Cardiac muscle cell (in vitro differentiated cells and primary cell): ENCODE measurements at places on chromosomes 3 and 15.

- no peak for DNase-seq
- no peaks in the 10 kb centered on the region for H3K27me3 ChIP-seq
- H3K4me1 ChIP-seq: no peaks in the 10 kb centered on the region
- peaks cover 61% of the 10 kb centered on the region for H3K36me3 ChIP-seq
- no peak overlapping the region for H3K4me3 ChIP-seq
Observed at GRCh38 chr15:57540736-57541135, 51.0 kb upstream of the MYZAP start.

- peak; percentile 51 for DNase-seq
- no peaks in the 10 kb centered on the region for H3K36me3 ChIP-seq
- H3K27me3 ChIP-seq: no peaks in the 10 kb centered on the region
- no peak overlapping the region for H3K27ac ChIP-seq
- H3K4me1 ChIP-seq: peaks cover 18% of the 10 kb centered on the region
- no peak overlapping the region for H3K4me3 ChIP-seq
Observed at GRCh38 chr15:63815796-63816533, 17.8 kb downstream of the HERC1 start.

DNA sequence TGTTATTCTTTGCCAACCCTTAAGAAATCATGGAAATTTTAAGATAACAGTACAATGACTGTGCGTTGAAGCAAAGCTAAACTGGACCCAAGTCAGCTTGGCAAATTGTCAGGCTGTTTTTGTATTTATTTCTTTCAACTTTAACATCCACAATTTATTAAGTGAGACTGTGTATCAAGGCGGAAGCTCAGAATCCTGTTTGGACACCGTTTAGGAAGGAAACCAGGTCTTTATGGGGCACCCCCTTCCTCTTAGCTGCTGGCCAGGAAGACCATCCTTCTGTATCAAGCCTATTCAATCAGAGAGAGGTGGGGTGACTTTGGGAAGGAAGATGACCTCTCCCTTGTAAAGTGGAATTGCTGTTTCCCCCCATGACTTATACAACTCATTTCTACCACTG lies 166.0 kb downstream of the MCTP2 start:
- H3K36me3 ChIP-seq: no peaks in the 10 kb centered on the region
- H3K4me1 ChIP-seq: no peaks in the 10 kb centered on the region
- DNase-seq: no peak
- no peak overlapping the region for H3K4me3 ChIP-seq

DNA sequence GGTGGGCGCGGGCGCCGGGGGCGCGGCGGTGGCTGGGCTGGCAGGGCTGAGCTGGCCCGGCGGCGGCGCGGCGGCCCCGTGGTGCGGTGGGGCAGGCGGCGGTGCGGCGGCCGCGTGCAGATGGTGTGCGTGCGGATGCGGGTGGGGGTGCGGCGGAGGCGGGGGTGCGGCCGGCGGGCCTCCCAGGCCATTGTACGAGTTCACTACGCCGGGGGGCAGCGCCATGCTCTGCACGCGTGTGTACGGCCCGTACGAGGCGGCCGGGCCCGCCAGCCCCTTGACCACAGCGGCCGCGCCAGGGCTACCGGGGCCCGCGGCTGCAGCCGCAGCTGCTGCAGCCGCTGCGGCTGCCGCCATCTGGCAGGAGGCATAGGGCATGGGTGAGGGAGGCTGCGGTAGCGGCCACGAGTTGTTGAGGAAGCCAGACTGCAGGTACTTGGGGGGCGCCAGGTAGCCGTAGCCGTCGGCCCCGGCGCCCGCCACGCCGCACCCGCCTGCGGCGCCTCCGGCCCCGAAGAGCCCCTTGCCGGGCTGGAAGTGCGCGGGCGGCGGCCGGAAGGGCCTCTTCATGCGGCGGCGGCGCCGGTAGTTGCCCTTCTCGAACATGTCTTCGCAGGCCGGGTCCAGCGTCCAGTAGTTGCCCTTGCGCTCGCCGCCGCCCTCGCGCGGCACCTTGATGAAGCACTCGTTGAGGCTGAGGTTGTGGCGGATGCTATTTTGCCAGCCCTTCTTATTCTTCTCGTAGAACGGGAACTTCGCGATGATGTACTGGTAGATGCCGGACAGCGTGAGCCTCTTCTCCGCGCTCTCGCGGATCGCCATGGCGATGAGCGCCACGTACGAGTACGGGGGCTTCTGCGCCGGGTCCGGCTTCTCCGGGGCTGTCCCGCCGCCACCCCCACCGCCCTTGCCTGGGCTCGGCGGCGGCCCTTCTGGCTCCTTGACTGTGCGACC lies 951 bp downstream of the FOXL2 start:
- H3K36me3 ChIP-seq: no peaks in the 10 kb centered on the region
- DNase-seq: peak; percentile 37
- H3K4me1 ChIP-seq: peaks cover 11% of the 10 kb centered on the region

GRCh38 chr3:3307491-3307890 lies 128.0 kb upstream of the CRBN start:
- no peak overlapping the region for H3K27ac ChIP-seq
- H3K36me3 ChIP-seq: no peaks in the 10 kb centered on the region
- H3K4me1 ChIP-seq: peaks cover 6% of the 10 kb centered on the region

DNA sequence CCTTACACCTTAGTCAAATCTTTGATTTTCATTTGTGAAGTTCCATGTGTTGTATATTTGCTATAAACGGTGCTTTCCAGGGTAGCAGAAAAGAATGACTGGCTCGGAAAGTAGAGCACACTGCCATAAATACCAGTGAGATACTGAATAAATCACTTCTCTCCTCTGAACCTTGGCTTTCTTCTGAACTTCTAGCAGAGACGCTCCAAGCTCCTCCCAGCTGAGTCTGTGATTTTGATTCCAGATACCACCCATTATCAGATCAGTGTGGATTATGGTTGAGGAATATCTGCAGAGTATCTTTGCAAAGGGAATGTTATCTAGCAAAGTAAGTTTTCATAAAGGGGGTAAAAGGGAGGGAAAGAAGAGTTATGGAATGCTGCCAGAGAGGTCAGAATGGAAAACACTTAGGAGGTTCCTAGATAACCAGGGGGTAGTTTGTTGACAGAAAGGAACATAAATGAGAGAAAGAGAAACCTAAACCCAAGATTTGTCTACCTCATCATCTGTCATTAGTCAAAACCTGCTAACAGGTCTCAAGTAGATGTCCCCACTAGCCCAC lies 98.5 kb upstream of the PSMD6 start:
- DNase-seq: no peak
- H3K27ac ChIP-seq: no peak overlapping the region
- peaks cover 3% of the 10 kb centered on the region for H3K4me1 ChIP-seq
- H3K27me3 ChIP-seq: no peaks in the 10 kb centered on the region
- H3K36me3 ChIP-seq: no peaks in the 10 kb centered on the region

DNA sequence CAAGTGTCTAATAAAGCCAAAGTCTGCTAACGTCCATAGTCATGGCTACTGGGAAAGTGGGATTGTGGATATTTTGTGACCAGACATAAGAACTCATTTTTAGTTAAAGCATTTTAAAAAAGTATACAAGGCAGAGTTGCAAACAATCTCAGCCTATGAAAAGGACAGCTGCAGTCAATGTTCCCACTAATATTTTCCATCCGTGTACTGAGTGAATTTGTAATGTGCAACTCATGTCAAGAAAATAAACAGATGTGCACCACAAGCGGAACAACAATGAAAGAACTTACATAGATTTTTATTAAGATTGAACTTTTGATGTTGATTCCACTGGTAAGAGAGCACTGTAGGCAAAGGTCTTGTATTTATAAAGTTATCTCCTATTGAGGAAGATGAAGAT lies 231.3 kb upstream of the SEMA6D start:
- H3K27me3 ChIP-seq: no peaks in the 10 kb centered on the region
- no peaks in the 10 kb centered on the region for H3K36me3 ChIP-seq
- H3K4me1 ChIP-seq: peaks cover 16% of the 10 kb centered on the region
- no peak for DNase-seq

DNA sequence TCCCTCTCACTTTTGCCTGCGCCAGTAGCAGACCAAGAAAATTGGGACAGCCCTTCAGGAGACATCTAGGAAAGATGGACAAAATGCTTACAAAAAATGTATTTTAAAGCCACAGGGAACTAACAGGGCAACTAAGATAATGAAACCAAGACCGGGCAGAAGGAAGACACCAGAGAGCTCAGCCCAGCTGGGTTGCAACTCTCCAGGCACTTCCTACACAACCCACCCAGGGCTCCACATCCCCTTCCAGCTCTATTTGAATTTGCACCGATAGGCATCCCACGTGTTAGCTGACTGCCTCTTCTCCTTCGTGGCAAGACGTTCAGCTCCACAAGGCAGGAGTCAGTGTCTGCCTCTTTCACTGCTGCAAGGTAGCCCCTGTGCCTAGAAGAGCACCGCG lies 6.6 kb upstream of the ATP10A start:
- no peak overlapping the region for H3K27ac ChIP-seq
- H3K4me3 ChIP-seq: no peak overlapping the region

DNA sequence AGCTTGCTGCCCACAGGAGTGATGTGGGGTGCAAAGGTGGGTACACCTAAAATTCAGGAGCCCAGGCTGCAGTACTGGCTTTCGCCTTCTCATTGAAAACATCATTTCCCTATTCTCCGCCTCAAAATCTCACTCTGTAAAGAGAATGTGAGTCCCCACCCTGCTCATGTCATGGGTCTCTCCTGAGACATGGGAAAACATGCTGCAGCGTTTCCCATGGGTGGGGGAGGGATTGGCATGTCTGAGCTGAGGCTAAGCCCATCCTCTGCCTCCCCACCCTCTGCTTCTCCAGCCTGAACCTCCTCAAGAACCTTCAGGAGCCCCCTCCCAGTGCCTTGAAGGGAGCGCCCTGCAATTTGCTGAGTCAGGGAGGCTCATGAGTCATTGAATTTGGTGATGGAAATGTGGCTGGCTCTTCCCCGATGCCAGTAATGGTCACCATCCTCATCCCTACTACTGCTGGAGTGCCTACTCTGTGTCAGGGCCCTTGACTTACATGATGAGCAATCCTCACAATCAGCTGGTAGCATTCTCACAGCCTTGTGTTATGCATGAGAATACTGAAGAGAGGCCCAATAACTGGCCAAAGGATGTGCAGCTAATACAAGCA lies 28.8 kb downstream of the WNT5A start:
- no peaks in the 10 kb centered on the region for H3K27me3 ChIP-seq
- H3K4me1 ChIP-seq: no peaks in the 10 kb centered on the region
- no peak overlapping the region for H3K27ac ChIP-seq
- no peak overlapping the region for H3K4me3 ChIP-seq

GRCh38 chr3:144900366-144900765 lies 928.7 kb downstream of the DIPK2A start:
- no peak overlapping the region for H3K4me3 ChIP-seq
- H3K27ac ChIP-seq: no peak overlapping the region
- DNase-seq: no peak
- H3K27me3 ChIP-seq: no peaks in the 10 kb centered on the region
- H3K36me3 ChIP-seq: no peaks in the 10 kb centered on the region

- H3K27ac ChIP-seq: no peak overlapping the region
- H3K27me3 ChIP-seq: no peaks in the 10 kb centered on the region
- H3K4me1 ChIP-seq: no peaks in the 10 kb centered on the region
- DNase-seq: no peak
Observed at GRCh38 chr15:54540721-54541120, 562.5 kb downstream of the UNC13C start.
